Nucleus accumbens (tissue), 56 donors: ENCODE measurements at places on chromosomes 6 and 20.

GRCh38 chr20:53162251-53162835 lies 190.2 kb downstream of the TSHZ2 start:
- no peak for DNase-seq

- DNase-seq = no peak
These were observed 1.9 kb downstream of the MCCD1 start for GRCh38 chr6:31530659-31531058.

DNA sequence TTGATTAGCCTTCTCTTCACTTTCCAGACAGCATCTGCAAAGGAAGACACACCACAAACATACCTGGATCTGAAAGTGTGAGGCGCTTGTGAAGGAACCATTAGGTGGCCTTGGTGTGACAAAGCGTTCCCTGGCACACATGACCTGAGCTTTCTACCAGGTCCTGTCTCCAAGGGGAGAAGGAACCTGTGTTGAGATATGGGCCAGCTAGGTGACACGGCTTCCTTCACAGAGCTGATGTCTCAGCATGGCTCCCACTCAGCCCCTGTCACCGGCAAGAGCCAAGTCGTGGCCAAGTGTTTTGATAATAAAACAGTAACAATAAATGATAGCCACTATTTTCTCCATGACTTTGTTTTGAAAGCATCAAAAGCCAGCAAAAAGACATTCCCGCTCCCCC lies 20.3 kb upstream of the TAGAP start:
- no peak for DNase-seq

DNA sequence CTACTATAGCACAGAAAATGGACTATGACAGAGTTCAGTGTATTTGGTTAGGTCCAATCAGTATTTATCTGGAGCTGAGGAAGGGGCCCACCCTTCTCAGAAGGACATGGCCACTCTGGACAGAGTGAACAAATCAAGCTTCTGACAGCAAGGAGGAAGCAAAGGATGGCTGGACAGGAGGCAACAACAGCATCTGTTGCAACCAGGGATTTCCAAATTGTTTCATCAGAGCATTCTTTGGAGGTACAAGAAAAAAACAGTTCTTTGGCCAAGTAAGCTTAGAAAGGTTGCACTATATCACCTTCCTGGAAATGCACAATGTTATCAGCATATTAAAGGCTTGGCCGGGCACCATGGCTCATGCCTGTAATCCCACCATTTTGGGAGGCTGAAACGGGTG lies 118.7 kb upstream of the SLC22A16 start:
- DNase-seq = no peak

DNA sequence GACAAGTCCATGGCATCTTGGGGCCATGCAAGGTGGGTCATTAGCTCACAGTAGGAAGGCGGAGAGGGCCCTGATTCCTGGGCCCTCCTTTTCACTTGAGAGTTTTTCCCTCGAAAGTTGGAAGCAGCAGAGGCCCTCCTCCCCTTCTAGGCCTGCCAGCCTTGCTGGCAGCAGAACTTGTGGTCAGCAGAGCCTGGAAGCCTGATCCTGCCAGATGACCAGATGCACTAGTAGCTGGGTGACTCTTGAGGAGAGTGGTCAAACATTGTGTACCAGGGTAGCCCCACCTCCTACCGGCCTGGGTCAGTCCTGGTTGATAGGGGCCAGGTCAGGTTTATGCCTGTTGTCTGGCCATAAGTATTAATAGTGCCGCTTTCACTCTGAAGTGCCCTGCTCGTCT lies 3.8 kb upstream of the HMGA1 start:
- DNase-seq = no peak

- no peak for DNase-seq
These were observed 141.1 kb downstream of the RFPL4B start for GRCh38 chr6:112488238-112488637.

- no peak for DNase-seq
These were observed 38.9 kb downstream of the DLL1 start for GRCh38 chr6:170251776-170252571.

- DNase-seq = no peak
These were observed 32.9 kb downstream of the TBPL1 start for GRCh38 chr6:133985970-133986369.
